ENCODE measurements at places on chromosomes 16 and 17. TPM values are rescaled to one million over a fixed set of nuclear protein-coding genes. Genes with fewer than 3 reads are reported as not detected.

DNA sequence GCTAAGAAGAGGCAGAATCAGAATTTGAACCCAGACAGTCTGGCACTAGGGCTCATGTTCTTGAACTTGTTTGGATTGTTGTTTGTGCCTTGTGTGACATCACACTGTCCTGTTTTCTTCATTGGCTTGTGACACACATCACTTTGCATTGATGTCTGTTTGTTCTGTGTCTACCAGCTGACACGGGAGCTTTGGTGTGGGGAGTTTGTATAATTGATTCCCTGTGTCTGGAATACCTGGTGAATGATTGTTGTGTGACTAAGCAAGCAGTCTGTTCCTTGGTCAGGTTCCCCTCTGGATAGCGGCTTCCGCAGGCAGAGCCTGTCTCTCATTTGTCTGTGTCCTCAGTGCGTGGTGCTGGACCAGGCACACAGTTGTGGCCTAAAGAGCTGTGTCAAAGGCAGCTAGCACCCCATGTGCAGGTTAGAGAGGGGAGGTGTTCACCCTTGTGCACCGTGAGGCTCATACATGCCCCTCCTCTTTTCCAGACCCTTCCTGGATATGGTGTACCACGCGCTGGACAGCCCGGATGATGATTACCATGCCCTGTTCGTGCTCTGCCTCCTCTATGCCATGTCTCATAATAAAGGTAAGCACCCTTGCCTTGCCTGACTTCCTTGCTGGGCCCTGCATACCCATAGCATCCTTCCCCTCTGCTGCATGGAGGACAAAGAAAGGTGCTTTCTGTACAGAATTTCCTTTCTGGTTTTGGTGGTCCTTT is 80.1 kb downstream of the CLEC16A start:
- no peak for DNase-seq

DNA sequence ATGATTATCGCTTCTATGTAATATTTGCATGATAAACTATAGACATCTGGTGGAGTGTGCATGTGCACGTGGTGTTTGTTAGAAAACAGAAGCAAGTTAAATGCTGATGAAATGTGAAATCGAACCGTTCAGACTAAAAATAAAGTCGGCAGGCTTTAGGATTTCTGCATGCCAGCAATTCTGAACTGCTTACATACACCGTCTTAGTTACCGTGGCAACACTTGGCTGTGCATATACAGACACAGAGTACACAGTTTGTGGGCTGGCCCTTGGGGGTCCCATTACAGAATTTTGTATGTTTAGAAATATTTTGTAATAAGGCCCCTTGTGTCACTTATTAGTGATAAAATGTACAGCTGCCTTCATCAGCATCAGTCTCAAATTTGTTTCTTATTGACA is 605.5 kb downstream of the RBFOX1 start:
- no peak for DNase-seq

DNA sequence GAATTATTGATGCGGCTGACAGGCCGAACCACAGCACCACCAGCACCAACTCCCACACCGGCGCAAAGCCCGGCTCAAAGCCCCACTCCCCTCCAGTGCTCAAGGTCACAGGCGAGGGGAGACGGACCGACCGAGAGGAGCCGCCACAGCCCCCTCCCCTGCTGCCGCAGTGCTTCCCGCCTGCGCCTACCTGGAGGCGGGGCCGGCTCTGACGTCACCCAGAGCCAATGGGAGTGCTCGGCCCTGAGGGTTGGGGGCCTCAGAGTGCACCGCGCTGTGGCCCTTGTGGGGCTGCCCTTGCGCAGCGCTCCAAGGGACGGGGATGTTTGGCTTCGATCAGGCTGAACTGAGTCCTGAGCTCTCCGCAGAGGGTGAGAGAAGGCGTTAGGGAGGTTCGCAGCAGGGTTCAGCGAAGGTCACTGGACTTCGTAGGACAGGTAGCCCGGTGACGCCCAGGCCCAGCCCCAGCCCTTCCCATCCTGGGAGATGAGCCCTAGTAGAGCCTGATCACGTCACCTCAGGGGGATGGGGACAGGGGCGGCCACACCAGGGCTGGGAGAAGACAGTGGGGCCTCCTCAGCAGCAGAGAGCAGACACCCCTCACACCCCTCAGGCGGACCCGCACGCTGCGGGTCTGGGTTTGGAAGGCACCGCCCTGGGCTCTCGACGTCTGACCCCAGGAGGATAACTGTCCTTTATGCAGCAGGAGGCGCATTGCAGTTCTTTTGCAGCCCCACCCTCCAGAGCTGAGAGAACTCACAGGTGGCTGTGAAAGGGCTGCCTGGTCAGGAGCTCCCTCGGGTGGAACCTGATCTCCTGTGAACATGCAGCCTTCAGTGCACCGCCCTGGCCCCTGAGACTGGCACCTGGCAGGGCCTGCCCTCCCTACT is 1.5 kb downstream of the NDRG4 start:
- DNase-seq: no peak

GRCh38 chr16:56554441-56554840 is 10.4 kb upstream of the MT4 start:
- no peak for DNase-seq

GRCh38 chr17:66397486-66397885 is 95.1 kb downstream of the PRKCA start:
- DNase-seq: no peak

GRCh38 chr17:38747463-38748148 is 530 bp downstream of the PCGF2 start:
- peak; percentile 74 for DNase-seq

The CCL2 gene
- total RNA-seq: 31.5 TPM

- no peak for DNase-seq
These were observed 4.7 kb downstream of the NOD2 start for GRCh38 chr16:50697881-50698767.

- DNase-seq: peak; percentile 79
These were observed at the start of gene TRIM47 for GRCh38 chr17:75878174-75878998. TSS of gene TRIM47 (minus strand) at chr17:75878581. CDS start at chr17:75878548, 33 bp downstream.

- no peak for DNase-seq
These were observed 1.9 kb upstream of the SALL1 start for GRCh38 chr16:51152691-51153576.

The TSNAXIP1 gene
- total RNA-seq: 13.1 TPM

GRCh38 chr16:50235581-50235980 is 30.8 kb upstream of the ADCY7 start:
- no peak for DNase-seq

GRCh38 chr17:2853283-2854142 is 57.3 kb downstream of the RAP1GAP2 start:
- no peak for DNase-seq

GRCh38 chr17:17561408-17562145 is 29.9 kb downstream of the PEMT start:
- no peak for DNase-seq

DNA sequence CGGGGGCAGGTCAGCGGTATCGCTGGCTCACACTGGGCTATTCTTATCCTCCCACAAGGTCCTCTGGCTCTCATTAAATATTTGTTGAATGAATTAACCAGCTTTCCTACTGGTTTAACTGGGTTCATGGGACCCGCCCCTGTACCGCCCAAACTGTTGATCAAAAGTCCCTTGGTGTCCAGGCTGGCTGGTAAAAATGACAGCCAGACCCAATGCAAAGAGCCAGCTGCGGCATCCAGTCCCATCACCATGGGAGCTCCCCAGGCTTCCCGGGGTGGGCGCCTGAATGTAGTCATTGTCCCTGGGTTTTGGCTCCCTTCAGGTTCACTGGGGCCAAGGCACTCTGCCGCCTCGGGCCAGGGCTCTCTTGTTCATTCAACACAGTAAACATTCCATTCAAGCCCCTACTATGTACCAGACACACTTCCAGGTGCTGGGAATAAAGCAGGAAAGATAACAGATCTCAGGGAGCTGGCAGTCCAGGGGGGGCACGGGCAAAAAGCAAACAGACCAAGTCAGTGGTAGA is 11.7 kb upstream of the ATP2C2 start:
- no peak for DNase-seq

DNA sequence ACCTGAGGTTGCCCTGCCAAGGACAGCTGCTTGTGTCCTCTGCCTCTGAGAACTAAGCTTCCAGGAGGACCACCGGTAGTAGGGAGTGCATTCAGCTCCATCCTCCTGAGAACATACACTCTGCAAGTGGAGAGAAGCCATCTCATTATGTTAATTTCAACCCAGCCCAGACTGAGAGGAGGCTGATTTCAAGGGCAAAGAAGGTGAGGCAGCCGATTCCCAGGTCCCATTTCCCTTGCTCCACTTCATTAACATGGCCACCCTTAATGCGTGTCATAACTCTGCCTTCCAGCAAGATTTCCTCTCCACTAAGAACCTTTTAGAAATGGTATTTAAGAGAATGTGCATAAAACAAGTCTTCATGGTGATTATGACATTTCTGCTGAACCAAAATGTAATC is 72.5 kb downstream of the CDH13 start:
- no peak for DNase-seq

Measured in ovary (tissue), 10 donors.